ENCODE measurements at places on chromosomes 5 and 9. TPM values are rescaled to one million over a fixed set of nuclear protein-coding genes. Genes with fewer than 3 reads are reported as not detected.
A peak's percentile ranks its signal among the peaks of the same experiment; 100 is the strongest.

TMEM171 gene
- 3.3 TPM for total RNA-seq

RLN1 gene
- not detected for total RNA-seq

- H3K27ac ChIP-seq = no peak overlapping the region
- H3K36me3 ChIP-seq = no peaks in the 10 kb centered on the region
- H3K4me1 ChIP-seq = no peaks in the 10 kb centered on the region
- H3K4me3 ChIP-seq = no peak overlapping the region
- no peak for DNase-seq
These were observed 4.7 kb upstream of the SOWAHA start for GRCh38 chr5:132808448-132808847.

DNA sequence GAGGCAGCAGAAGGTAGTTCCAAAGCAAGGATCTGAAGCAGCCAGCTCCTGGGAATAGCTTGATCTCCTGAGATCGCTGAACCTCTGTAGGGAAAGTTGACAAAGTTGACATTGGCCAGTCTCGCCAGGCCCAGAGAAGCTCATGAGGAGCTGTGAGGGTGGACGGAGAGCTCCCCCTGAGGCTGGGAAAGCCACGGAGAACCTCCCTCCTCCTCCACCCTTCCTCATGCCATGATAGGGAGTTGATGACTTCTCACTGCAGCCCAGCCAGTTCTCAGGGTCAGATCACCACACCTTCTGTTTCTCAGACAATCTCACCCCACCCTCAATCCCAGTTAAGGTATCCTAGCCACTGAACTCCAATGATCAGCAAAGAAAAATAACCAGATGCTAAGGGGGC, 30.4 kb upstream of the KCNV2 start:
- H3K27me3 ChIP-seq = no peaks in the 10 kb centered on the region
- H3K4me3 ChIP-seq = no peak overlapping the region
- no peak overlapping the region for H3K27ac ChIP-seq
- H3K4me1 ChIP-seq = no peaks in the 10 kb centered on the region

DNA sequence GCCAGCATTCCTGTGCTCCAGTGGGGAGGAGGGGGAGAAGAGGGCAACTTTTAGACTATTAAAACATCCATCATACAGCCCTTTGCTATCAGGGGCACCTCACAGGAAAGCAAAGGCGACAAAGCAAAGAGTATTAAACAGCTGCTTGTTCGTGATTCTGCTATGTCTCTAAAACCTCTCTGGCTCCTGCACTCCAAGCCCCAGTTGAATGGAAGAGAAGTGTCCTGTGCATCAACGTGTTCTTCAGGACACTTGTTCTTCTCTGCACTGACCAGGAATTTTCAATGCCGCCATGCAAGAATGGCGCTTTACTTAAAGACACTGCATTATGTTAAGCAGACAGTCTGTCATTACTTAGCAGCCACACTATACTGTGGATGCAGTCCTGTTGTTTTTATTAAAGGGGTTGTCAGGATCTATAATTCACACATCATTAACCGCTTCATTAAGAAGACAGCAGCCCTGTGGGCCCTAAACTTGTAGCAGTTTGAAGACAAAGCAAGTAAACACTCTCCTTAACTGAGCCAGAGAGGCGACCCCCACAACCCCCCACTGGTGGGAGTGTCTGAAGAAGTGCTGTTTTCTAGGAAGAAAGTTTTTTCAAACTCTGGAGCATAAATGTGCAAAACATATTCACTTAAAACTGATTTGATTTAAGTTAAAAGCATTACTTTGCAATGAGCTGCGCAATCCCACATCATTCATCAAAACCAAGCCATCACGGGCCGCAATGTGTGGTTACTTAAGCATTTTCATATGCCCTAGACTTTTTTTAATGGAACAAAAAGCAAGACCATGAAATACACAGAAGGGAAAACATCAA, 164.5 kb downstream of the ZNF608 start:
- H3K4me3 ChIP-seq = no peak overlapping the region
- no peaks in the 10 kb centered on the region for H3K36me3 ChIP-seq
- no peak overlapping the region for H3K27ac ChIP-seq
- H3K27me3 ChIP-seq = no peaks in the 10 kb centered on the region

DNA sequence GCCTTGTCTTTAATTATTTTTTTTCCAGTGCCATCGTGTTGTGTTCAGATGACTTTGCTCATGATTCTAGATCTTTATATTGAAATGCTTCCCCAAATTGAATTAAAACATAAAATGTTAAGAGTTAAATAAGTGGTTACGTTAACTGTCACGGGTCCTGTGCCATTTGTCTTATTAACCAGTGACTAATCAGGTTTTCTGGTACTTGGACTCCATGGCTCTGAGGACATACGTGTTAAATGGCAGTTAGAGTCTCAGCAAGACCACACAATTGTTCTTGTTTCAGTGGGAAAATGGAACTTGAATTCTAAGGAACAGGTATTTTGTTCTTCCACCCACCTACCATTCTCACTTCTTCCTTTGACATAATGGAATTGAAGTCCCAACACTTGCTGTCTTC, 32.8 kb downstream of the ENTREP1 start:
- DNase-seq = no peak
- H3K4me1 ChIP-seq = no peaks in the 10 kb centered on the region
- H3K27me3 ChIP-seq = peaks cover 7% of the 10 kb centered on the region
- no peaks in the 10 kb centered on the region for H3K36me3 ChIP-seq
- no peak overlapping the region for H3K4me3 ChIP-seq

- no peak overlapping the region for H3K4me3 ChIP-seq
- no peak for DNase-seq
- H3K36me3 ChIP-seq = no peaks in the 10 kb centered on the region
These were observed 116.4 kb upstream of the SPDL1 start for GRCh38 chr5:169467041-169467771.

DNA sequence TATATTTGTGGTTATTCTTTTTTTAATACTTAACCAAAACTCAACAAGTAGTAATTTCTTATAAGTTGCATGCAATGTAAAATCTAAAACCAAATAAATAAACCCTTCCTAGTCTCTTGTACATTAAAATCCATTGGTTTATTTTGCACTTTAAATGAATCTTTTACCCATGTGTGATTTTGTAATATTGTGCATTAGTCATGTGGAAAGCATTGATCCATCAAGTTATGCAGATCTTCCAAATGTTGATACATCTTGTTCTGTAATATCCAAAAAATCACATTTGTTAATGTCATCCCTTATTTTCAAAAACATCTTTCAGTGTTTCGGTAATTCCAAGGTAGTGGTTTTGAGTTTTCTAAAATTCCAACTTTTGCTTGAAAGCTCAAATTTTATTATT, 63.3 kb downstream of the CWC27 start:
- H3K36me3 ChIP-seq = no peaks in the 10 kb centered on the region
- no peak overlapping the region for H3K27ac ChIP-seq
- H3K27me3 ChIP-seq = no peaks in the 10 kb centered on the region
- no peaks in the 10 kb centered on the region for H3K4me1 ChIP-seq

DNA sequence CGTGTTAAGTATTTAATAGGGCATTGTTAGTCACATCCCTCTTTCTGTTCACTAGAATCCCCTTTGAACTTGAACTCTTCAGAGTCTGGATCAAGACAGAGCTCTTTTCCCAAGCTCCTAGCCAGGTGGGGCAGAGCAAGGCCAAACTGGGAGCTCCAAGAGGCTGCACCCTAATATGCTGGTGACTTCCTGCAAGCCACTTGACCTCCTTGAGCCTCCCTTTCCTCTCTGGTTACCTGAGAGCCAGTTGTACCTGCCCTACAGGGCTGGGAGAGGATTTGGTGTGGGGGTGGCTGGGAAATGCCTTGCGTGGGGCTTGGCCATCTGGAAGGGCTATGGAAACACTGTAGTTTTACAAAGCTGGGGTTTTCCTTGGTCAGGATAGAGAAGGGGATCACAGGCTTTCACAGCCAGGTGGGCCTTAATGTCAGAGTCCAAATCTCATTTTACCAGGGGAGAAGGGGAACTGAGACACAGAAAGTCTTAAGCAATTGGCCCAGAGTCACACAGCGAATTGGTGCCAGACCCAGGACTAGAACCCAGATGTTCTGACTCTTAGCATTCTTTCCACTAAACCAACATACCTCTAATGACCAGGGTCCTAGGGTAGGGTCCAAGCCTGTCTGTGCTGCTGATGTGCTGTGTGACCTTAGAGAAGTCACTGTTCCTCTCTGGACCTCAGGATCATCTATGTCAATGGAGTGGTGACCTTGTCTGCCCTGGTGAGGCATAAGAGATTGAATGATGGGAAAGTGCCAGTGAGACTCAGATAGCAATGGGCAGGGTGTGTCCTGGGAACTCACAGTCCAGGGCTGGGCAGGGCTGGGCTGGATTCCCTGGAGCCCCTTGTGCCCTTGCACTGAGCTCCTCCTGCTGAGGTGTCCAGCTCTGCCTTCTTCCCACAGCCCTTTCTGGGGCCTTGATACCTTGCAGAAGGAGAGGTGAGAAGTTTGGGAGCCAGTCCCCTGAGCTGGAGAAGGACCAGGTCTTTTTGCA, 35.8 kb downstream of the GSN start:
- H3K4me3 ChIP-seq = no peak overlapping the region
- no peak overlapping the region for H3K27ac ChIP-seq
- peaks cover 5% of the 10 kb centered on the region for H3K4me1 ChIP-seq
- H3K27me3 ChIP-seq = no peaks in the 10 kb centered on the region

- no peaks in the 10 kb centered on the region for H3K27me3 ChIP-seq
- no peaks in the 10 kb centered on the region for H3K36me3 ChIP-seq
- no peak overlapping the region for H3K27ac ChIP-seq
These were observed 1307.2 kb downstream of the PTPRD start for GRCh38 chr9:9305600-9305999.

DNA sequence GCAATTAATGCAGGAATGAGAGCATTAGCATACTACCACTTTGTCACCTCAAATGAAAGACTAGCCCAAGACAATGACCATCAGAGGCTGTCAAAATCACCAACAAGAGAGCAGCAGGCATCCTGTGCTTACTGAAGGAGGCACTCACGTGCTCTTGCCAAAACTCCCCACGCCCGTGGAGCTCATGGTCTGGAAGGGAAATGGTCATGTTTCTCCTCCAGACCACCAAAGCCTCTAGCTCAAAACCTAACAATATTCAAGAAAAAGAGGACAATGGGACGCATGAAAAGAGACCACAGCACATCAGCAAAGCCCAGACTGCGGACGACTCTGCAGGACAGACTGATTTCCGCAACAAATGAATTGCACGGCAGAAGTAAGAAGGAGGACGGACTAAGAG, 12.8 kb downstream of the AKNA start:
- no peaks in the 10 kb centered on the region for H3K4me1 ChIP-seq
- H3K4me3 ChIP-seq = no peak overlapping the region
- H3K27me3 ChIP-seq = no peaks in the 10 kb centered on the region
- DNase-seq = no peak
- peaks cover 47% of the 10 kb centered on the region for H3K36me3 ChIP-seq

DNA sequence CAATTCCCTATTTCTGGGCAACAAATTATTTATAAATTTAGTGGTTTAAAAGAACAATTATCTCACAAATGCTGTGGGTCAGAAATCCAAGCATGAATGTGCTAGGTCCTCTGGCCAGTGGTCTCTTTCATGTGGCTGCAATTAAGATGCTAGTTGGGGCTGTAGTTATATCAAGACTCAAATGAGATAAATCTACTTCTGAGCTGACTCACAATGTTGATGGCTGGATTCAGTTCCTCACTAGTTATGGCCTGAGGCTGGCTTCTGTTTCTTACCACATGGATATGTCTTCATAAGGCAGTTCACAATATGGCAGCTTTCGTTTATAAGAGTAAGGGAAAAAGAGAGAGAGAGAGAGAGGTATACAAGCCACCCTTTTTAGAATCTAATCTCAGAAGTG, 717.0 kb downstream of the PRELID2 start:
- no peak for DNase-seq
- no peaks in the 10 kb centered on the region for H3K4me1 ChIP-seq
- no peak overlapping the region for H3K27ac ChIP-seq
- no peaks in the 10 kb centered on the region for H3K36me3 ChIP-seq

- H3K27ac ChIP-seq = no peak overlapping the region
- H3K4me1 ChIP-seq = peaks cover 2% of the 10 kb centered on the region
- no peak for DNase-seq
- H3K4me3 ChIP-seq = no peak overlapping the region
These were observed 1.1 kb downstream of the CPLX2 start for GRCh38 chr5:175872287-175873087.

- H3K4me1 ChIP-seq = no peaks in the 10 kb centered on the region
- H3K36me3 ChIP-seq = no peaks in the 10 kb centered on the region
These were observed 65.3 kb upstream of the RUSC2 start for GRCh38 chr9:35424356-35425352.

- H3K36me3 ChIP-seq = no peaks in the 10 kb centered on the region
- H3K27me3 ChIP-seq = no peaks in the 10 kb centered on the region
- DNase-seq = peak; percentile 96
- H3K27ac ChIP-seq = no peak overlapping the region
These were observed 375.9 kb upstream of the TLE4 start for GRCh38 chr9:79195879-79196278.

DNA sequence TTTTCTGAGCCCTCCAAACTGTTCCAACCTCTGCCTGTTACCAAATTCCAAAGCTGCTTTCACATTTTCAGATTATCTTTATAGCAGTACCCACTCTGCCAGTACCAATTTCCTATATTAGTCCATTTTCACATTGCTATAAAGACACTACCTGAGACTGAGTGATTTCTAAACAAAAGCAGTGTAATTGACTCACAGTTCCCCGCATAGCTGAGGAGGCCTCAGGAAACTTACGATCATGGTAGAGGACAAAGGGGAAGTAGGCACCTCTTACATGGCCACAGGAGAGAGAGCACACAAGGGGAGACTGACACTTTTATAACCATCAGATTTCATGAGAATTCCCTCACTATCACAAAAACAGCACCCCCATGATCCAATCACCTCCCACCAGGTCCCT, 105.0 kb downstream of the DTWD2 start:
- no peak overlapping the region for H3K27ac ChIP-seq
- no peaks in the 10 kb centered on the region for H3K36me3 ChIP-seq
- no peaks in the 10 kb centered on the region for H3K27me3 ChIP-seq
- H3K4me1 ChIP-seq = no peaks in the 10 kb centered on the region
- no peak for DNase-seq

DNA sequence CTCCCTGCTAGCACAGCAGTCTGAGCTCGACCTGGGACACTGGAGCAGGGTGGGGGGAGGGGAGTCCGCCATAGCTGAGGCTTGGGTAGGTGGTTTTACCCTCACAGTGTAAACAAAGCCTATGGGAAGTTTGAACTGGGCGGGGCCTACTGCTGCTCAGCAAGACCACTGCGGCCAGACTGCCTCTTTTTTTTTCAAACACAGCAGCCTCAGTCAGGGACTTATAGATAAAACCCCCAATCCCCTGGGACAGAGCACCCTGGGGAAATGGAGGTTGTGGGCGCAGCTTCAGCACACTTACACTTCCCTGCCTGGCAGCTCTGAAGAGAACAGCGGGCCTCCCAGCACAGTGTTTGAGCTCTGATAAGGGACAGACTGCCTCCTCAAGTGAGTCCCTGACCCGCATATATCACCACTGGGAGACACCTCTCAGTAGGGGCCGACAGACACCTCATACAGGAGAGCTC, 151.1 kb upstream of the APC start:
- H3K36me3 ChIP-seq = no peaks in the 10 kb centered on the region
- no peak overlapping the region for H3K4me3 ChIP-seq
- no peak overlapping the region for H3K27ac ChIP-seq
- DNase-seq = no peak
- no peaks in the 10 kb centered on the region for H3K27me3 ChIP-seq
- H3K4me1 ChIP-seq = no peaks in the 10 kb centered on the region

- H3K36me3 ChIP-seq = no peaks in the 10 kb centered on the region
- DNase-seq = peak; percentile 96
- H3K27me3 ChIP-seq = no peaks in the 10 kb centered on the region
- peak overlapping the region; percentile 50 for H3K27ac ChIP-seq
- H3K4me1 ChIP-seq = peaks cover 16% of the 10 kb centered on the region
These were observed 25.7 kb downstream of the DPYSL3 start for GRCh38 chr5:147483961-147484707.

GRCh38 chr5:163533223-163533622, 27.8 kb downstream of the MAT2B start:
- DNase-seq = no peak
- H3K27ac ChIP-seq = no peak overlapping the region
- H3K4me1 ChIP-seq = no peaks in the 10 kb centered on the region
- no peak overlapping the region for H3K4me3 ChIP-seq
- H3K27me3 ChIP-seq = no peaks in the 10 kb centered on the region
